ENCODE measurements at places on chromosomes 3 and 15.

DNA sequence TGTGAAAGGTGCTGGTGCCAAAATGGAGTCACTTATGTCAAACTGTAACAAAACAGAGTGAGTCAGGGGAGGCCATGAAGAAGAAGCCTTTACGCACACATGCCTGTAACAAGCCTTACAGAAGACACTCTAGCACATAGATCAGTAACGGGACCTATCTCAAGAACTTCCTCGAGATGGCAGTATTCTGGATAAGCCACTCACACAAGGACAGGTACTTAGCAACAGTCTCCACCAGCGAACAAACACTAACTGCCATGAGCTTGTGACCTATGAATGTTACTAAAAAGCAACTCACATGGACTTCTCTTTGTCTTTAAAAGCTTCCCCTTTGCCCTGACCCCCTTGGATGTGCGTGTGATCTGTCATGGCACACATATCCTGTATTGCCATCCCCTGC lies 235.1 kb downstream of the CD47 start:
- no peak for DNase-seq

DNA sequence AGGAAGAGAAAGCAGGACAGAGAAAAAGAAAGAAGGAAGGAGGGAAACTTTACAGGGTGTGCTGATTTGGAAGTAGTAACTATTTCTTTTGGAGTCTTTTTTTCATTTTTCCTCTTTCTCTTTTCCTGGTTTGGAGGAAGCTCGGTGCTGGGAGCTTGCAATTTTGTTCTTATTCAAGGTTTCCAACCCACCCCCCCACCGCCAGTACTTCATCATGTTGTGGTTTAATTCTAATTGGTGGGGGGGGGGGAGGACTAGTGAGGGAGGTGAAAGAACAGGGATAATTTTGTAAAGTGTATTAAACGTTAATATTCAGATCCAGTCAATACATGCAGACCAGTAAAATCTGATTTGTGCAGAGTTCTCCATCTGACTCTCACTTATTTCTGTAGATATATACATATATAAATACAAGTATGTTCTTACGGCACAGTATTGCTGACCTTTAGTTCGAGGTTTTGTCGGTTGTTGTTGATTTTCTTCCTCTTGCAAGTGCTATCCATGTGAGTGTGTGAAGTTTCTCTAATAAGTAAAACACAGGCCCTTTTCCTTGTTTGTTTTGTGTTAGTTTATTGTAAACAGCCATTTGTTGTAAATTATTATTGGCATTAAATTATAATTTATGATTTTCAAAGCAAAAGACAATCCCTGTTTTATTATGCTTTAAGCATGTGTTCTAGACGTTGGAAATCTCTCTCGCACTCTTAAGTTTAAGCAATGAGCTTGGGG lies 9.3 kb downstream of the NR2F2 start:
- DNase-seq, result no peak

DNA sequence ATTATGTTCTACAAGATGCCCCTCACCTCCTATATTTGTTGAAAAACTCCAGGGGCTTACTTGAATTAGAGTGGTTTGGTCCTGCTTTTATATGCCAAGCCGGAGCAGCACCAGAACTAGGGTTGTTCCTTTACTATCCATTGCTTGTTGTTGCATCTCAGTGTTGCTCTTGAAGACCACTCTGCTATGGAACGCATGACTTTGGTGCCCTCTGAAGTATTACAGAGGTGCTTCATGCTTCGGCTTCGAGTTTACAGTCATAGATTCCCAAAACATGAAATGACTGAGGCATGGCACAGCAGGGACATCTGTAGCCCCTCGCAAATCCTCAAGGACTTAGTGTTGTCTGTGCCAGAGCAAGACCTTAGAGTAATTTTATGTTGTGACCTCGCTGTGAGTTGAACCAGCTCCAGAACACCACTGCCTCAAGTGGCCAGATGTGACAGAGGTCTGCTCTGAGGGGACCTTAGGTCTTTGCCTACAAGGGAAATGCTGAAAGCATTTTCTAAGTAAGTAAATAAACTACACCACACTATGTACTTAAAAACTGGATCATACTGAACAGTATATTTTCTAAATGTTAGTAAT lies 67.2 kb upstream of the SIAH2 start:
- no peak for DNase-seq

GRCh38 chr3:27688053-27688452 lies 34.1 kb downstream of the EOMES start:
- no peak for DNase-seq

- no peak for DNase-seq
These were observed 27.6 kb upstream of the RAB7A start for GRCh38 chr3:128698211-128699047.

DNA sequence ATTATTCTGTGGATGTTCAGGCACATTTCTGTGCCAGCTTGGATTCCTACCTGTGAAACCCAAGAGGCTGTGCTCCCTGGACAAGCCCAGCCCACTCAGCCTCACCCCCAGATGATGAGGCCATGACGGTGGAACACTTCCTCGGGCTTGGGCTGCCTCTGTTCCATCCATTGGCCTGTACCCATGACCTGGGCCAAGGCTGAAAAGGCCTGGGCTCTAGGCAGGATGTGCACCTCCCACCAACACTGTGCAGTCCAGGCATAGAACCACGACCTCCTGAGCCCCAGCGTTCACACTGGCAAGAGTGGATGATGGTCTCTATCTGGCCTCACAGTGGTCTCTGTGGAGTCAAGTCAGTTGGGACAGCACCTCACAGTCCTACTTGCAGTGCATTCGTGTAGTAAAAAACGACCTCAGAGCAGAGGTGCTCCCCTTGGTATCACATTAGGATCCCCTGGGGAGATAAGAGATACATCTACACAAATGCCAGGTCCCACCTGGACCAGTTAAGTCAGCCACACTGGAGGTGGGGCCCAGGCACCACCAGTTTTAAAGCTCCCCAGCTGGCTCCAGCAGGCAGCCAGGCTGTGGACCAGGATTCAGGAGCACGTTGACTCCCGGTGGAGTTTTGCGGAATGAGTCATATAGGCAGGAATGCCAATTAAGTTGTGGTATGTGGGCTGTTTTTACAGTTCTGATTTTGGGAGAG lies 39.0 kb upstream of the IGF1R start:
- DNase-seq, result no peak

GRCh38 chr3:13708301-13708700 lies 159.4 kb downstream of the FBLN2 start:
- no peak for DNase-seq

GRCh38 chr15:69476704-69477473 lies 24.3 kb downstream of the RPLP1 start:
- no peak for DNase-seq

- DNase-seq, result no peak
These were observed 210.6 kb upstream of the UBE3A start for GRCh38 chr15:25649390-25649789.

DNA sequence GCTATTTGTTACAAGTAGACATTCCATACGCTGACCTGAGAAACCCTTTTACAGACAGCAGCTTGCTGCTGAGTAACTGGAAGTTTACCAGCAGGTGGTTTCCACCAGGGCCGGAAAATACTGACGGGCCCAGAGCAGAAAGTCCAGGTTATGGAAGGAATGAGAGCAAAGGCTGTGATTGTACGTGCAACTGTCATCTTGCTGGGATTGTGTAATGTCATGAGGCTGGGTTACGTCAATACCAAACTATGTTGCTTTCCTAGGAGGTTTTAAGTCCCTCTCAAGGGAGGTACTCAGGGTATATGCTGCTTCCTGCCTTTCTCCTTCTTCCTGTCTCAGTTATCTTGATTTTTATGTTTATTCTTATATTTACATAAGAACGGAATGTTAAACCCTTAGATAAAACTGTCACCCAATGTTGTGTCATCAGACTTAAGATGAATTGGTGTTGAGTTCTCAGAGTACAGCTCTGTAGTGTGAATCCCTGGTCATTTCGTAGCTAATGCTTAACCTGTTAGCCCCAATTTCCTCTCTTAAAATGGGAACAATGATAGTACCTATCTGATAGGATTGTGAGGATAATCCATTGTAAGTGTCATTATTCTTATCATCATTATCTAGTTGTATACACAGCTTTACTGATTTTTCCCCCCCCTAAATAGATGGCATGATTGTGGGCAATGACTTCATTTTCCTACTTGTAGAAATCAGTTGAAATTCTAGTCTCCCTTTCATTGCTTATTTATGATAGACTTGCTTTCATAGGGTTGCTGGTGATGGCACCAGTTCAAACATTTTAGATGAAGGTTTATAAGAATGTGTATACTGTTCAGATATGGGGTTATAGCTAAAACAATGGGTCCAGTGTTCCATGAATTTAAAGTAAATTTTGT lies 101.4 kb downstream of the FNDC3B start:
- DNase-seq, result no peak

DNA sequence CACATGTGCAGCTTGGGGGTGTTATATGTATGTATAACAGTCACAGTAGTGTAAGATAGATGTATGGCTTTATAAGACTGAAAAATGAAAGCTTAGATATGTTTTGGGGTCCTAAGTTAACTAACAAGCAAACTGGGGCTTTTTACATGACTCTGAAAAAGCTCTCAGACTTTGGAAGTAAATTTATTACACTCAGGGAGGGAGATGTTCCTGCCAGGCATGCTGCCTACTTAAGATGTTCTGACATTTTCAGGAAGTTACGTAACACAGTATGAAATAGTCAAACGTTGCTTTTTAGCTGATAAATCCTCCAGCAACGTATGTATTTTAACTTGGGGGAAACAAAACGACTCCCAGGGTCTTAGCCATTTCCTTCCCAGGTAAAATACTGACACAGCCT lies 1.7 kb upstream of the IFT57 start:
- peak; percentile 29 for DNase-seq
